Activated CD8-positive, alpha-beta memory T cell treated with anti-CD3 and anti-CD28 coated beads for 1 hour (primary cell): ENCODE measurements at places on chromosomes 1 and 21.

DNA sequence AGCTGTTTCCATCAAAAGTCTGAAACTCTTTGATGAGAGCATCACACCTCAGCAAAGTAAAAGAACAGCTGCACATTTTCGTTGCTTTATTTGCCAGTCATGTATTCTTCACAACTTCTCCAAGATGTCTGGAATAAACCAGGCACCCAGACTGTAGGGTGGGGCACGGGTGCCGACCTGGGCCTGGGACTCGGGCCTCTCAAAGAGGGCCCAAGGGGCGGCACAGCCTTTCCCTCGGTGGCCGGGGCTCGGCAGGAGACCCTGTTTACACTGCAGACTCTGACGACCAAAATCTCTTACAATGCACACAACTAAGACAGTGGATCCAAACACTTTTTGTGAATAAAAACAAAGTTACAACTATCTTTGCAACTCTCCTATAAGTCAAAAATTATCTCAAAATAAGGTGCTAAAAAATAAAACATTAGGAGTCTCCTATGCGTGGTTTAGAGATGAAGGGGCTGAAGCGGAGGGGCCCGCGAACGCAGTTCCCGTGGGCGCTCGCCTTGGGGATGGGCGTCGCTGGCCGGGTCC lies 696 bp downstream of the LSS start:
- DNase-seq = no peak

DNA sequence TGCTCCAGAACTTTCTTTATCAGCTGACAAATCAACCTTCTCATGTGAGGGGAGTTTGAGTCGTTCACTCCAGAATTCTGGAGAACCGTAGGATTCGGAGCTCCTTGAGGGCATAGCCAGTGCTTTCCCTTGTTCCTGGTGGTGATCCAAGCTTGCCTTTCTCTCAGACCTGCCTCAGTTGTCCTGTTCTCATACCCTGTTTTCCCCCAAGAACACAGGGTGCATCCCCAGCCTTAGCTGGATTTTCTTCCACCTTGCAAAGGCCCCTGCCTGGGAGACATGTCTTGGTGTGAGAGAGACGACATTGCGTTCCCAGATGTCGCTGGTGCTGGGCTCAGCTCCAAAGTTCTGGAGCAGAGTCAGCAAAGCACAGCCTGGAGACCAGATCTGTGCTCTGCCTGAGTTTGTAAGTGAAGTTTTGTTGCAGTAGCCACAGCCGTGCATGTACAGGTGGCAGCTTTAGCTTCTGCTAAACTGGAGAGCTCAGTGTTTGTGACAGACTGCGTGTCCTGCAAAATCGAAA lies 40.0 kb downstream of the ABCG1 start:
- no peak for DNase-seq

- DNase-seq = no peak
Measured at GRCh38 chr21:44348861-44349260, 4.6 kb upstream of the TRPM2 start.

DNA sequence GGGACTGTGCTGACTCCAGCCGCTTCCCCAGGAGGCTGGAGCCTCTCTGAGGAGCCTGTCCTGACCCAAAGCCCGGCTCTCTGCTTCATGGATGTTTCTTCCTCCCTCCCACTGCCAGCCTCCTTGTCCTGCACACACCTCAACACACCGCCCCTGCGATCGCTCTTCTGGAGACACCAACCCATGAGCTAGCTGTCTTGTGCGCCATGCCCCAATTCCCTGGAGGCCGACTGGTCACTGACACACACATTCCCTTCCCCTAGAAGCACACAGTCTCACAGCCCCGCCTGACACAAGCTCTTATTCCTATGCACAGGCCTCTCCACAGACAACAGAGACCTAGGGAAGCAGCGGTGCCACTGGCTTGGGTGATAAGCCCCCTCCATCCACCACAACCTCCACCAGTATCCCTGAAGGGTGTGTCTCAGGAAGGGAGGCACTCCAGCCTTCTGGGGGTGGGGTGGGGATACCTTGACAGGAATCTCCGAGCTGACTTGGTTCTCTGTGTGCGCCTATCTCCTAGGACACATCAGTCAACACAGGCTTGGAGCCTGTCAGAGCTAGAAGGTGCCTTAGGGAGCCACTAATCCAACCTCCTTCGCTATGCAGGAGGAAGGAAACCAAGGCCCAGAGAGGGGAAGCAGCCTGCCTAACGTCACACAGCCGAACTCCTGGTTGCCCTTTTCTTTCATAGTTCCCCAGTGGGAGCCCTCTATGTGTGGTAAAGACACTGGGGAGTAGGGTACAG lies 31.1 kb downstream of the AHDC1 start:
- no peak for DNase-seq

- no peak for DNase-seq
Measured at GRCh38 chr21:35503671-35504070, 454.6 kb upstream of the RUNX1 start.

DNA sequence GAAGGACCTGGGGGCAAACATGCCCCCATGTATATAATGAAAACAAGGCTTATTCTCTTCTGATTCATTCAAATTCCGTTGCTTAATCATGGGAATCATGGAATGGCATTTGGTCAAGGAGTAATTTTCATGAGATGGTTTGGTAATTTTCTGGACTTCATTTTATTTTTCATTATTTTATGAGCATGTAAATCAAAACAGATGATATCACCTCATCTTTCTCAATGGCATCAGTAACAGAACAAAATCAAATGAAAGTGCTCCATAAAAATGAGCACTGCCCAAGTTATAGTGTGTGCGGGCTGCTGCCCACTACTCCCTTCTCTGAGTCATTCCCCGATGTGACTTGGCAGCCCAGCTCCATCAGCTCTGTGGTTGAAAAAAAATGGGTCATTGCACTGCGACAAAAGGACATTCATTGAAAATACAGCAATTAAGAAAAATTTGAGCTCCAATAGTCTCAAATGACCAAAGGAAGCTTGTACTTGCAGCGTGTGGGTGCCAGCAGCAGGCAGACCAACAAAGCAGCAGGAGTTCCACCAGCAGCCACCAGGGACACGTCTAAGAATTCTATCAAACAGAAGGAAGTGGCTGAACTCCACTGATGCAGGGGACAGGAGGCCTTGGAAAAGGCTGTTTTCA lies 84.3 kb upstream of the VAV3 start:
- no peak for DNase-seq

DNA sequence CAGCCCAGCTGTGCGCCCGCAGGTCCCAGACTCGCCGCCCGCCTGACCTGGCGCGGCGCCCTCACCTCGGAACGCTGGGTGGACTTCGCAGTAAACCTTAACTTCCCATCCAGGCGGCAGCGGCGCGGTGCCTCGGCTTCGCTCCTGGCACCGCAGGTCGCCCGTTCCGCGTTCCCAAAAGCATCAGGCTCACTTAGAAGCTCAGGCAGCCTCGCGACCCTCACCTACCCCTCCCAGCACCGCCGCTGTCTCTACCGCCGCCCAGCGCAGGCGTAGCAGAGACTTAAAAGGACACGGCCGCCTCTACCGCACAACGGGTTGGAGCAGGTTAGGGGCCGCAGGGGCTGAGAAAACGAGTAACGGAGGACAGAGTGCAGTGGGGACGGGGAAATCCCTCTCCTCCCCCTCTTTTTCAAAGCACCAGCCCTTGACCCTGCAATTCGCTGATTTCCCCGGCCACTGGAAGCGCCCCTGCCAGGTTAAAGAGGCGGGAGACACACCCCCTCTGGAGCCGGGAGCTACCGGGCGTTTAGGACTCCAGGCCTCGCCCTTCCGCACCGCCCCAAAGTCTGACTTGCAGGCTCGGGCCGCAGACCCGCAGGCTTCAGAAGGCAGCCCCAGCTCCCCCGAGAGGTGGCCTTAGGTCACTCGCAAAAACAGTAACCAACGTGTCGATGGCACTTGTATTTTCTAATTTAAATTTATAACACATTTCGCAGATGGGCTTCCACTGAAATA lies 328.5 kb downstream of the FAM72C start:
- DNase-seq = no peak

- DNase-seq = no peak
Measured at GRCh38 chr1:166164995-166165660, 1.7 kb downstream of the FAM78B start.

GRCh38 chr1:106768077-106768476 lies 288.4 kb upstream of the PRMT6 start:
- no peak for DNase-seq

DNA sequence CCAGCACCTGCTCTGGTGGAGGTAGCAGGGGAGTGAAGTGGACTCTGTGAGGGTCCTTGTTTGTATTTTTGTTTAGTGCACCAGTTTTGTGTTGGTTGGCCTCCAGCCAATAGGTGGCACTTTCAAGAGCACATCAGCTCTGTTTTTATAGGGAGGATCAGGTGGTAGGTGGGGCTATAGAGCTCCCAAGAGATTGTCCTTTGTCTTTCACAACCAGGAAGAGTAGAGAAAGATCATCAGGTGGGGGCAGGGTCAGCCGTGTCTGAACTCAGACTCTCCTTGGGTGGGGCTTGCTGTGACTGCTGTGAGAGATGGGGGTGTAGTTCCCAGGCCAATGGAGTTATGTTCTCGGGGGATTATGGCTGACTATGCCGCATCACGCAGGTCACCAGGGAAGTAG lies 159.8 kb downstream of the ZNF326 start:
- DNase-seq = no peak

GRCh38 chr1:87600055-87600850 lies 271.6 kb downstream of the LMO4 start:
- DNase-seq = no peak
